ENCODE measurements at places on chromosomes 16 and 17. TPM values are rescaled to one million over a fixed set of nuclear protein-coding genes. Genes with fewer than 3 reads are reported as not detected.

GALR2 gene
- 4.8 TPM for total RNA-seq

DBNDD1 gene
- total RNA-seq = 0.94 TPM

ADAMTS18 gene
- not detected for total RNA-seq

DUS1L gene
- 118 TPM for total RNA-seq

CACNG5 gene
- total RNA-seq = not detected

NCOR1 gene
- total RNA-seq = 112 TPM

CRHR1 gene
- total RNA-seq = not detected

CISD3 gene
- total RNA-seq = 54.7 TPM

KRT32 gene
- total RNA-seq = not detected

ZSCAN10 gene
- 0.19 TPM for total RNA-seq

DHX40 gene
- total RNA-seq = 19.0 TPM

MYH2 gene
- not detected for total RNA-seq

ZNF232 gene
- total RNA-seq = 14.2 TPM

CTRB1 gene
- not detected for total RNA-seq

FOXJ1 gene
- total RNA-seq = 0.29 TPM

ZP2 gene
- total RNA-seq = not detected

CCL5 gene
- 120 TPM for total RNA-seq

SLC6A2 gene
- total RNA-seq = not detected

FOXL1 gene
- total RNA-seq = not detected

AOC2 gene
- 2.0 TPM for total RNA-seq

SLC35G6 gene
- total RNA-seq = not detected

LGALS9B gene
- not detected for total RNA-seq

LCAT gene
- total RNA-seq = 10.1 TPM

HOXB7 gene
- 0.44 TPM for total RNA-seq

WSB1 gene
- 135 TPM for total RNA-seq

RAB11FIP4 gene
- total RNA-seq = 35.0 TPM

ZNF385C gene
- total RNA-seq = not detected

HNF1B gene
- total RNA-seq = not detected

FAM20A gene
- total RNA-seq = not detected

CCL11 gene
- not detected for total RNA-seq

AOC3 gene
- 2.0 TPM for total RNA-seq

PKMYT1 gene
- total RNA-seq = 123 TPM

NPIPA5 gene
- total RNA-seq = 11.5 TPM

DLX4 gene
- total RNA-seq = 0.52 TPM

KRTAP17-1 gene
- not detected for total RNA-seq

PIPOX gene
- total RNA-seq = 2.4 TPM

MT1X gene
- 38.1 TPM for total RNA-seq

PRAC1 gene
- total RNA-seq = not detected

Measured in activated CD4-positive, alpha-beta memory T cell treated with anti-CD3 and anti-CD28 coated beads for 36 hours (primary cell).